ENCODE measurements at places on chromosomes 5 and 9.

- no peak for DNase-seq
Measured at GRCh38 chr5:141489841-141490240, 960 bp downstream of the PCDHGC5 start.

- DNase-seq = no peak
Measured at GRCh38 chr5:127203818-127204217, 86.8 kb upstream of the MEGF10 start.

DNA sequence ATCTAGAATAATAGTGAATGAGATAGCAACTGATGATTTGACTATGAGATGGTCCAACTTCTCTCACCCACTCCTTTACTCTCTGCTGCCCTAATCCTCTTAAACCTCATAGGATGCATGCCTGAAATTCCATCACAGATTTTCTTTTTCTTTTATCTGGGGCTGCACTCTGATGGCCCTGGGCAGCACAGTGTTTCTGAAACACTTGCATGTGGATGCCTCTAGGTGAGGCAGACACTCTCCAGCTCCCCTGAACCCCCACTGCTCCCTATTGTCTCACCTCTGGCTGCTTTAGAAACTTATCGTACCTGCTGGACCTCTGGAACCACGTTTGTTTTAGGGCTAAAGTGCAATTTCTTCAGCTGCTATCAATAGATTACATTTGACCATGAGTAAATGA, 67.5 kb downstream of the HTR4 start:
- no peak for DNase-seq

- DNase-seq = no peak
Measured at GRCh38 chr5:145855763-145856267, 17.0 kb downstream of the GRXCR2 start.

- no peak for DNase-seq
Measured at GRCh38 chr5:142184988-142185387, 76.4 kb downstream of the NDFIP1 start.

DNA sequence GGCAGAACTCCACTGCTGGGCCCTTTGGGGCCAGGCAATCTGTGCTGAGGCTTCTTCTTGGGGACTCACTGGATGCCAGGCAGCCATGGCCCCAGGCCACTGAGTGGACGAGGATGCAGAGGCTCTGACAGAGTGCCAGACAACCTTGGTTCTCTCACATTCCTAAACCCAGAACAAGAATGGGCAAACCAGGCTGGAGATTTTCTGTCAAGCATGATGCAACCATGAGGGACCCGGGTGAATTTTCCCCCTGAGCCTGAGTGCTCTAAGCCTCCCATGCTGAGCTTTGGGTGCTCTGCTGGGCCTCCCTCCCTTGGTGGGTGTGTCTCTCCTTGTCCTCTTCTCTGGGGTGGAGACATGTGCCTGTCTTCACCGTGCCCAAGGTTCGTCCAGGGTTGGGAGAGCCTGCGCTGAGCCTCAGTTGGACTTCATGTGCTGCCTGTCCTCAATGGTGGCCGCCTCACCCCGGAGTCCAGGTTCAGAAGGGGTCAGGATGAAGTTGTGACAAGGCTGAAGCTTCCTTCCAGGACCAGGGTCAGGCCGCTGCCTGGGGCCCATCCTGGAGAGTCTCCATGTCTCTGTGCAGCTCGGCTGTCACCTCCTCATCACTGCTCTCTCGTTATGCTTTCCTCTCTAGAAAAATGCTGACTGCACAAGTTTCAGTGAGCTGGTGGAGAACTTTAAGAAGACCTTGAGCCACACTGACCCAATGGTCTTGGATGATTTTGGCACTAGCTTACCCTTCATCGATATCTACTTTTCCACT, 24.1 kb downstream of the PITX1 start:
- DNase-seq = no peak

DNA sequence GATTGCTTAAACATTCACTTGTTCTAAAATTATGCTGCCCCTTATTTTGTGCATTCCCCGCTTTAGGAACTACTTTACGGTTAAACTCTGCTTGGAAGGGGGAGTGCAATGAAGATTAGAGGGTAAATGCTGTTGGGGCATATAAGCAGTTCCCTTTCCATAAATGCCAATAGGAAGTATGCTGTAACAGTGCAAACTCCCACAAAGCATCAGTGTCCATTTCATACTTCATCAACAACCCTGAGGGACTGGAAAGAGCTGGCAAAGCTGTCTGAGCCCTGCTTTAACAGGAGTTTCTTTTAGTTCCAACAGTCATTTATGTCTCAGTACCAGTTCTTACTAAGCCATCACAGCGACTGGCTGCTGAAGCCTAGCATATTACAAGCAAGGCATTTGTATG, 1.8 kb downstream of the ACTL7A start:
- no peak for DNase-seq

- DNase-seq = peak; percentile 54
Measured at GRCh38 chr5:170302653-170303501, 5.3 kb upstream of the LCP2 start.

GRCh38 chr5:22596404-22596970, 256.7 kb downstream of the CDH12 start:
- DNase-seq = no peak

DNA sequence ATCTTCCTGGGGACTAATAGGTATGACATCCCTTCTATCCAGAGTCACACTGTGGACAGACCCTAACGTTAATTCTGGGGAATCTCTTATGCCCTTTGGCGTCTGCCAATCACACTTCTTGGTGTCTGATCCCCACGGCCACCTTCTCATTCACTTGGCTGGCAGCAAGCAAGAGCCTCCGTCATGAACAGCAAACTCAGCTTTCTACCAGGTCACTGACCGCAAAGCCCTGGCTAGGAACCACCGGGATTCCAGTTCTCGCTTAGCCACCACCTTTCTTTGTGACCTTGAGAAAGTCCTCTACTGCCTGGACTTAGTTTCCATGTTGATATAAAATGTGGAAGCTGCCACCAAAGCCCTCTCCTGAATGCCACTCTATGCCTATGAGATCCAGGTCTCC, 67.7 kb upstream of the FCN1 start:
- DNase-seq = no peak
